ENCODE measurements at places on chromosomes 4 and X. TPM values are rescaled to one million over a fixed set of nuclear protein-coding genes. Genes with fewer than 3 reads are reported as not detected.

The ASB9 gene
- 21.2 TPM for total RNA-seq

The GPR34 gene
- total RNA-seq = 0.05 TPM

The DCLK2 gene
- total RNA-seq = 9.0 TPM

The MID2 gene
- total RNA-seq = 7.6 TPM

The F8 gene
- total RNA-seq = 4.7 TPM

The GYPB gene
- total RNA-seq = not detected

The ARX gene
- total RNA-seq = 0.58 TPM

The DCAF8L2 gene
- not detected for total RNA-seq

Data from A549 treated with CORT108297 at 1 μM for 4 hours (cell line).